Activated T-cell treated with anti-CD3 and anti-CD28 coated beads for 24 hours (primary cell): ENCODE measurements at places on chromosomes 5 and 9.

DNA sequence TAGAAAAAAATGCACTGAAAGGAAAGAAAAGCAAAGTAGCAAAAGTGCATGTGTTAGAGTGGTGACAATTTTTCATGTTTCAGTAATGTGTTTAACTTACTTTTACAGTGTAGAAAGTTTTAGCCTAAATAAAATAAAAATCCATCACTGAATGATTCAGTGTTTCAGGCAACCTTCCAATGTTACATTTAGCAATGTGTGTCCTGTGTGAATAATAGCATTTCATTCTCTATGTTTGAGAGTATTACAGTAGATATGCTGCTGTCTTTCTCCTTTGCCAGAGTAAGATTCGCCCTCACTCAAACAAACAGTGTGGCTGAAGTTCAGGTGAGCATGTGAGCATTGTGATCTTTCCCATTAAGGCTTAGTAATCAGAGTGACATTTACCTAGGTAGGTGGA, 171.1 kb downstream of the TARS1 start:
- DNase-seq = no peak

DNA sequence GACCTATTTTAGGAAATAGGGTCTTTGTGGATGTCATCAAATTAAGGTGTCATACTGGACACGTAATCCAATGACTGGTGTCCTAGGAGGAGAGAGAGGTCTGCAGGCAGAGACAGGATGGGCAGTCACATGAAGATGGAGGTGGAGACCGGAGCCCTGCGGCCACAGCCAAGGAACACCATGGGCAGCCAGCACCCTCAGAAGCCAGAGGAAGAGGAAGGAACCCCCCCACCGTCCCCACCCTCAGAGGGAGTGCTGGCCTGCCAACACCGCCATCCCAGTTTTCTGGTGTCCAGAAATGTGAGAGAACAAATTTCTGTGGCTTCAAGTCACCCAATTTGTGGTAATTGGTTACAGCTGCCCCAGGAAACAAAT, 88.3 kb downstream of the NSUN2 start:
- no peak for DNase-seq

GRCh38 chr5:139383993-139384590, 995 bp upstream of the SLC23A1 start:
- no peak for DNase-seq

- no peak for DNase-seq
Observed at GRCh38 chr9:137301081-137301947, 757 bp downstream of the NRARP start.

GRCh38 chr5:169615561-169615960, 21.5 kb upstream of the DOCK2 start:
- DNase-seq = no peak

DNA sequence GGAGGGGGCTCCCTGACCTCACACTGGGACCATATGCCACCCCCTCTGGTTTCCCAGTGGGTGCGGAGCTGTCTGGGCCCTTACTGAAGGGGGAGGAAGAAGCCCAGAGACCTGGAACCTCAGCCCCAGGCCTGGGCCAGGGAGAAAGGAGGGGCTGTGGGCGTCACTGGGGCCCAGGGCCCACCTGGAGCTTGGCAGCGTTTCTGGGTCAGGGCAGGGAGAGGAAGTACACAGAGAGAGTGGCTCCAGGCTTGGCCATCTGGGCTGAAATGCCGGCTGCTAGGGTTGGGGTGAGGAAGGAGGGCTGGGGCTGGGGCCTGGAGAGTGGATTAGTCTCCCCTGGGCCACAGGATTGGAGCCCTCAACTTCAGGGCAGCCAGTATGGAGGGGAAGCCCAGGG, 6.4 kb upstream of the DAB2IP start:
- DNase-seq = no peak

GRCh38 chr5:5293029-5293428, 129.4 kb upstream of the ICE1 start:
- no peak for DNase-seq

- DNase-seq = peak; percentile 29
Observed at GRCh38 chr5:163347671-163348070, 89.7 kb upstream of the CCNG1 start.

DNA sequence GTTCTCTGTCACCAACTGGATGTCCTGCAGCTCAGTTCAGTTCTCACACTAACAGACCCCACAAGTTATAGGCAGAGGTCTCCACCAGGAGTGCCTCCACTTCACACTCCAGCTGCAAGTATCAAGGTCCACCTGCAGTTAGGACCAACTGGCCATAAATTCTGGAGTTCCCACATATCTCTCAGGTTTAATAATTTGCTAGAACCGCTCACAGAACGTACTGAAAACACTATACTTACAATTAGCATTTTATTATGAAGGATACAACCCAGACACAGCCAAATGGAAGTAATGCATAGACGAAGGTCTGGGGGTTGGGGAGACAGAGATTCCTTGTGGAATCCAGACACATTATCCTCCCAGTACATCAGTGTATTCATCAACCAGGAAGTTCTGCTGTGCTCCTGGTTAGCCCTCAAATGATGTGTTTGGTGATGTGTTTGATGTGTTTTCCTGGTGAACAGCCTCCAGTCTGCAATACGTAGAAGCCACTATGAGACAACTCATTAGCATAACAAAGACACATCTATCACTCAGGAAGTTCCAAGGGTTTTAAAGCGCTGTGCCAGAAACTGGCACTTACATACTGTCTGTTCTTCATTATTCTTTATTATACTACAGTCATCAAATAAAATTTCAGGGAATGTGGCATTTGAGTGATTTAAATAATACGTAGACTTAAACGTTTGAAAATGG, 25.4 kb downstream of the OGN start:
- DNase-seq = no peak

DNA sequence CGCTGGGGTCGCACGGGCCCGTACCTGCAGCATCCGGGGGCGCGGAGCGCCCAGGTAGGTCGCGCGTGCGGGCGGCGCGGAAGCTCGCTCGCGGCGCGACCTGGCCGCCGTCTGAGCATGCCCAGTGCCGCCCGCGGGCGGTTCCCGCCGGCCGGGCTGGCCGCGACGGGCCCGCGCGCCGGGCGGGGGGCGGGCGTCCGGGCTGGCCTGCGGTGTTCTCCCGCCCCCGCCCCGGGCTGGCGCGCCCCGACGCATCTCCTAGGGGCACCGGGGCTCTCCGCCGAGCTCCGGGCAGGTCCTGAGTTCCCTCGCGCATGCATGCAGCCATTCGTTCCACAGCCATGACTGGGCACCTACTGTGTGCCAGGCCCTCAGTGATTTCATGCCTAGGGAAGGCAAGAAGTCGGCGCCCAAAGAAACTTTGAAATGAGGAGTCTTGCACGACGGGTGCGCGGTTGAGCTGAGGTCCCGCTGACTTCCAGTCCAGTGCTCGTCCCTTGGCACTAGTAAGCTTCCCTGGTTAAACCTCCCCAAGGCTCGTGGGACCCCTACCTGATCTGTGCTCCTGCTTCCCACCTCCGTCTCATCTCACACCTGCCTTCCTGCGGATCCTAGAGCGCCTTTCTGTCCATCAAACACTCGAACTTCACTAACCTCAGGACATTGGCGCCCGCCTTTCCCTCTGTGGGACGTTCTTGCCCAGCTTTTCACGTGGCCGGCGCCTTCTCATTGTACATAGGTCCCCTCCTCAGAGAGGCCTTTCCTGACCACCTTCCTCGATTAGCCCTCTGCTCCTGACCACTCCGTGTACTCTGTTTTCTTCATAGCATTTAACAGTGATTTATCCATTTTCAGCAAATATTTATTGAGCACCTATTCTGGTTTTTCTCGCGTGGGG, at the start of gene PTPN3:
Gene PTPN3 (minus strand): TSS at position 113 of the 898 bp plus-strand sequence. CDS start 34,873 bp downstream, outside the sequence.
- DNase-seq = no peak

GRCh38 chr5:179317411-179318220, 27.6 kb downstream of the ADAMTS2 start:
- DNase-seq = no peak

GRCh38 chr9:89991204-89991790, 386.5 kb downstream of the GADD45G start:
- DNase-seq = no peak

- no peak for DNase-seq
Observed at GRCh38 chr5:74421377-74421776, 219.2 kb downstream of the ENC1 start.

- no peak for DNase-seq
Observed at GRCh38 chr5:108508979-108509378, 127.1 kb upstream of the FBXL17 start.

DNA sequence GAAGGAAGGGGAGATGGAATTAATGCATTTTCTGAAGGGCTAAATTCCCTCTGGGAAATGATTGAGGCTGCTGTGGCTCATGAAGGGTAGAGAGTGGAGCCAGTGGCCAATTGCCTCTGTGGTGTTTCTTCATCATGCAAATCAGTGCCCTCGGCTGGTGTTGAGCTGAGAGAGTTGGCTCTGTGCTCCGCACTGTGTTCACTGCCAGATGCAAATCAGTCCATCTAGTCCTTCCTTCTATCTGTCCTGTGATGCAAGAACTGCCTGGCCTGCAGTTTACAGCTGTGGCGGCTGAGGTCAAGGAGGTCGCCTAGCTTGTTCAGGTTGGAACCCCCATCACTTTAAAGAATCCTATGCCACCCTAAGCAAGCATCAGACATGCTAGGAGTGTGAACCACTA, 6.0 kb downstream of the TMEM171 start:
- DNase-seq = no peak

- DNase-seq = no peak
Observed at GRCh38 chr5:128586848-128587247, 48.8 kb upstream of the FBN2 start.

- no peak for DNase-seq
Observed at GRCh38 chr9:6079386-6079785, 64.0 kb upstream of the RANBP6 start.

DNA sequence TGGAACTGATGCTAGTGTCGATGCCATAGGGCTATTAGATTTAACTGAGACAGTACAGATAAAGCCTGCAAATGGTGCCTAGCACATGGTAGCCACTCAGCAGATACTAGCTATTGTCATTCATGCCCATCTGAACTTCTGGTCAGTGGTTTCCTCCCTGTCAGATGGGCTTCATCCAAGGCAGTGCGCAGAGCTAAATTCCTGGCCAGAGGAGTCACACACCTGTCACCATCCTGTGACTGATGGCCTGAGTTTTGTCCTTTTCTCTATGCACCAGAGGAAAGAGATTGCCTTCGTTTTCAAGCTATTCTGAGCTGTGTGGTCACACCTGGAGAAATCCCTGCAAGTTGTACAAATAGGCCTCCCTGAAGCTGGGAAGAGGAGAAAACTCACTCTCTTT, 34.7 kb downstream of the MSX2 start:
- DNase-seq = no peak

GRCh38 chr9:117046666-117047327, 359.7 kb downstream of the TRIM32 start:
- DNase-seq = no peak

DNA sequence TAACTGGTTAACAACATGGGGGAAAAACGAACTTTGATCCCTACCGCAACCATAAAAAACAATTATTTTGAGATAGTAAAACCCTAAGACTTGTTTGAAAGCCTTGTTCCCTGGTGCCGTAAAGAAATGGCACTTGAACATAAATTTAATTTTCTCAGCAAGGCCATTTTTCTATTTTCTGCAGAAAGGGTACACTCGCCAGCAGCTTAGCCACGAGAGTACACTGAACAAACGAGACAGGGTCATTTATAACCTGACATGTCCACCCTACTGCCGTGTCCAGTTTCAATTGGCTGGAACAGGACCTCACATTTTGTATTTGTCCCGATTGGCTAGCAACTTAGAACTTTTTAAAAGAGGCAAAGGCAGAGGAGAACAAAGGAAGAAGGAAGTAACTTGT, 26.8 kb downstream of the FBXW11 start:
- DNase-seq = no peak

- DNase-seq = no peak
Observed at GRCh38 chr9:3080951-3081350, 237.1 kb upstream of the PUM3 start.

GRCh38 chr5:14706615-14707021, 42.1 kb downstream of the OTULIN start:
- DNase-seq = no peak

DNA sequence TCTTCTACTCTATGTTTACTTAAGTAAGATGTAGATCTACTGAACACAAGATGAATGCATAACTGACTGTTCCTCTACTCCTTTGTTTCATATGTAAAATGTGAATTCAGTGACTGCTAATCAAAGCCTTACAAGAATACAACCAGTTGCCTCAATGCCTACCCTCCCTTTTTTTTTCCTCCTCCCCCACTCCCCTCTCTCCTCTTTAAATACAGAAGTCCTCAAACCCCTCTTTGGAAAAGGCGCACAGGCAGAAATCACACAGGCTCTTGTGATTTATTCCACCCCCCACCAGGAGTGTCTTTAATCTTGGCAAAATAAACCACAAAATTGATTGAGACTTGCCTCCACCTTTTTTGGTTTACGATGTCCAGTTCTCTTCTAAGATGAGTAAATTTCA, 398.5 kb downstream of the DMAC1 start:
- no peak for DNase-seq

GRCh38 chr9:129968690-129969485, 74.1 kb downstream of the FNBP1 start:
- DNase-seq = no peak

DNA sequence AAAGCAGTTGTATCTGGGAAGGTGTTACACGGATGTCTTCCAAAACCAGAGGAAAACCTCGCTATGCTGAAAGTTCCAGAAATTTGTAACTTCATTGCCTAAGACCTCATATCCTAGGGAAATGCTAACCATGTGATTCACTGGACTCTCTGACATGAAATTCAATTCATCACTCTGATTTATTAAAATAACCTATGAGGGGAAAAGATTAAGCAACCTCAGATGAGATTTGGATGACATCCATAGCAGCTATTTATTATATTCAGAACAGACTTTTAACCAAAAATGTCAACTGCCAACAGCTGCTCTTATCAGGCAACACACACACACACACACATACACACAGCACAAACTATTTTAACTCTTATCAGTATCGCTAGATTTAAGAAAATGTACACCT, 1006.4 kb upstream of the CTNND2 start:
- no peak for DNase-seq

DNA sequence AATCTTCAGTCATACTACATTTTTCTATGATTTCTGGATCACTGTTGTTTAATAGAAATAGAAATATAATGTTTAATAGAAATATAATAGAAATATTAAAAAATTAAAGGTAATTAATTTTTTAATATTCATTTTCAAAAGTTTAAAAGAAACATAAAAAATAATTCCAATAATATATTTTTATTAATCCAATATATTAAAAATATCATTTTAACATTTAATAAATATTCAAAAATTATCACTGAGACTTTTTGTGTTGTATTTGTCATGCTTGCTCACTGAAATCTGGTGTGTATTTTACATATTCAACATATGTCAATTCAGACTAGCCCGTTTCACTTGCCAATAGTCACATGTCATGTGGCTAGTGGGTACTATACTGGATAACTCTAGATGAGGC, 80.6 kb upstream of the SLCO6A1 start:
- DNase-seq = no peak

- DNase-seq = no peak
Observed at GRCh38 chr9:105425816-105426433, 21.9 kb upstream of the FSD1L start.

DNA sequence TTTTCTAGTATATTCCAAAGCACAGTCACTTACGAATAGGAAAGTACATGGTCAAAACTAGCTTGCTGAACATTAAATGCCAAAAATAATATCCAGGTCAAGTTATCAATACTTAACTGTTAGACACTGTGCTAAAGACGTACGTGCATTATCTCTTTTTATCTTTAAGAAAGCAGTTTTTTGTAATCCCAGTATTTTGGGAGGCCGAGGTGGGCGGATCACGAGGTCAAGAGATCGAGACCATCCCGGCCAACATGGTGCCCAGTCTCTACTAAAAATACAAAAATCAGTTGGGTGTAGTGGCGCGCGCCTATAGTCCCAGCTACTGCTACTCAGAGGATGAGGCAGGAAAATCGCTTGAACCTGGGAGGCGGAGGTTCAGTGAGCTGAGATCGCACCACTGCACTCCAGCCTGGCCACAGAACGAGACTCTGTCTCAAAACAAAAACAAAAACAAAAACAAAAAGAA, 2.7 kb upstream of the HSPA5 start:
- DNase-seq = no peak
